ENCODE measurements at places on chromosomes 7 and 10.

- DNase-seq: no peak
Observed at GRCh38 chr10:101566333-101567164, 21.5 kb downstream of the POLL start.

DNA sequence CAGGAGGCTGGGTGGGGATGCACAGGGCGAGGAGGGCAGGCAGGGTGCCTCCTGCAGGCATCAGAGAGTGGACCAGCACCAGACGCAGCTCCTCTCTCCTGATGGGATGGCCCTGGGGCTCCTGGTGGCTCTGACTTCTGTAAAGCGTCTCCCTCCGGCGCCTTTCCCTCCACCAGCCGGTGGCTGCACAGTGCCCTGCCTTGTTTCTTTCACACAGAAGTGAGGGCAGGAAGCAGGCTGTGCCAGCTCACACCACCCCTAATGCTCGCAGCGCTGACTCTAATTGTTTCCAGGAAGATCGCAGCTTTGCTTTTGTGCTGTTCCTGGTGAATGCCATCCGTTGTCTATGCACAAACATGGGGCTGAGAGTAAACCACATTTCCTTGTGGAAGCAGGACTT is 152.3 kb upstream of the LANCL2 start:
- no peak for DNase-seq

DNA sequence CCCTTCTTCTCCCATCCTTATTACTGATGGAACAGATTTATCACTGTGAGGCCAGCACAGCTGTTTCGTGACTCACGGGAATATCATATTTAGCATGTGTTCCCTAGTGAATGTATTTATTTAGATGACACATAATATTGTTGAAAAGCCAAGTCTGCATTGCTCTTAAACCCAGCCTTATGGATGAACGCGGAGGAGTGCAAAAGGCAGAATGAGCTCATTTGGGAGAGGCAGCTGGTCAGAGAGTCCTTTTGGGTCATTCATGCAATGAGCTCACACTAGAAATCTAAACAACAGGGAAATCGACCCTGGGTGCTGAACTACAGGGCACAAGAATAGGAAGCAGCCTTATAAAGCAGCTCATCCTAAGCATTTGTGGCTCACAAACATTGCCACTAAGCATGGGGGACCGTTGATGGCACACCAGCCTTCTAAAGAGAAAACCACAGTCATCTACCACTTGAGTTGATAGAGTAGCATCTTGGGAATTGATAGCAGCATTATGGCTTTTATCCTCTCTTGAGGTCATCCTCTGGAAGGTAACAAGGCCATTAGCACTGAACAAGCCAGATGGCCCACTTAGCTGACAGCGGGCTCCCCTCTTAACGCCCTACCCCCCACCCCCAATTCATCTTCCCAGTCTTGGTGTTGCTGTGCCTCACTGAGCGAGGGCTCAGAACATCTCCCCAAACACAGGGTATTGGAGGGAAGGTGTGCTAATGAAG is 32.9 kb upstream of the SDK1 start:
- no peak for DNase-seq

DNA sequence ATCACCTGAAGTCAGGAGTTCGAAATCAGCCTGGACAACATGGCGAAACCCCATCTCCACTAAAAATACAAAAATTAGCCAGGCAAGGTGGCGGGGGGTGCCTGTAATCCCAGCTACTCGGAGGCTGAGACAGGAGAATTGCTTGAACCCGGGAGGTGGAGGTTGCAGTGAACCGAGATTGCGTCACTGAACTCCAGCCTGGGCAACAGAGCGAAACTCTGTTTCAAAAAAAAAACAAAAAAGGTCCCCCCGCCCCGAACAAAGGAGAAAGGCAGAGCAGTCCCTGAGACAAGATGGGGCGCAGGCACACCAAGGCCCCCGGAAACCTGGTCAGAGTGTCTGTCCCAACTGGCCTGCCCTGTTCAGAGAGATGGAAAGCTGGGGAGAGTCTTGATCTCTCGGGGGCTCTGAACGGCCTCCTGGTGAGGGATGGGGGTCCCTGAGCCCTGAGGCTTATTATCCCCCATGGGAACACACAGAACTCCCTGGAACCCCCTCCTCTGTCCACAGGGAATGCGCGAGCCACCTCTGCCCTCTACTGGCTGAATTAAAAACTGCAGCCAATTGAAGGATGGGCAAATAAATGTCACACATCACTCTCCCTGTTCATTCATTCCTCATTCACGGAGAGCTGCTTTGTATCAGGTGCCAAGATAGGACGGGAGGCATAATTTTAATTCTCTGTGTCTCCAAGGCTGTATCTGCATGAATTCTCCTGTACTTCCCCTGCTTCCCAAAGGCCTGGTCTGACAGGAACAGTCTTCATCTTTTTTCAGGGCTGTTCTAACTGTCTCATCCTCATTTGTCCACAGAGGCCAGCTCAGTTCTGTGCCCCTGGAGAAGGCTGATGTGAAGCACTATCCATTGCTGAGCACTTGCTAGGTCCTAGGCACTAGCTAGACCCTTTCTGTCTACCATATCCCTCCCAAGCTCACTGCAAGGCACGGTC is 28.9 kb downstream of the MAT1A start:
- DNase-seq: peak; percentile 7

GRCh38 chr7:132422502-132423111 is 153.7 kb downstream of the PLXNA4 start:
- DNase-seq: no peak

- no peak for DNase-seq
Observed at GRCh38 chr10:71260622-71261325, 48.4 kb downstream of the UNC5B start.

DNA sequence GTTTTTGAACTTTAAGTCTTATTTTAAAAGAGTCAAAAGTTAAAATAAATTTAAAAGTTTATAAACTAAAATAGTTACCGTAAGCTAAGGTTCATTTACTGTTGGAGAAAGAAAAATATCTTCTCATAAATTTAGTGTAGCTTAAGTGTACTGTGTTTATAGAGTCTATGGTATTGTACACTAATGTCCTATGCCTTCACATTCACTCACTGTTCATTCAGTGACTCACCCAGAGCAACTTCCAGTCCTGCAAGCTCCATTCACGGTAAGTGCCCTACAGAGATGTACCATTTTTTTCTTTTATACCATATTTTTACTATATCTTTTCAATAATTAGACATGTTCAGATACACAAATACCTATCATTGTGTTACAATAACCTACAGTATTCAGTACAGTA is 97.6 kb downstream of the PTN start:
- DNase-seq: no peak

DNA sequence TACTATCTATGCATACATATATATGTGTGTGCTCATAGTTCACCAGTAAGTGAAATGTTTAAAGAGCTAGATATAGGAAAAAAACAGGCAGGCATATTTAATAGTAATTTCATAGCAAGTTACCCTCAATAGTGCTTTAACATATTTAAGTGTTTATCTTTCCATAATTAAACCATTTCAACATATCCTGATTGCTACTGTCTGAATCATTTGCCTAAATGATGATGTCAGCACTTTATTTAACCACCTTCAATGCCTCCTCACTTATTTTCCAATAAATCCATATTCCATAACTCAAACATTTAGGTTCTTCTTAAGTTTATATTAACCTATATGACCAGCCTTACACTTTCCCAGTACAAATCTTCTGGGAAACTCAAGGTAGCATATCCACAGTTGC is 601.1 kb downstream of the ARL4A start:
- DNase-seq: no peak

GRCh38 chr7:155027879-155028278 is 25.0 kb upstream of the PAXIP1 start:
- DNase-seq: no peak

DNA sequence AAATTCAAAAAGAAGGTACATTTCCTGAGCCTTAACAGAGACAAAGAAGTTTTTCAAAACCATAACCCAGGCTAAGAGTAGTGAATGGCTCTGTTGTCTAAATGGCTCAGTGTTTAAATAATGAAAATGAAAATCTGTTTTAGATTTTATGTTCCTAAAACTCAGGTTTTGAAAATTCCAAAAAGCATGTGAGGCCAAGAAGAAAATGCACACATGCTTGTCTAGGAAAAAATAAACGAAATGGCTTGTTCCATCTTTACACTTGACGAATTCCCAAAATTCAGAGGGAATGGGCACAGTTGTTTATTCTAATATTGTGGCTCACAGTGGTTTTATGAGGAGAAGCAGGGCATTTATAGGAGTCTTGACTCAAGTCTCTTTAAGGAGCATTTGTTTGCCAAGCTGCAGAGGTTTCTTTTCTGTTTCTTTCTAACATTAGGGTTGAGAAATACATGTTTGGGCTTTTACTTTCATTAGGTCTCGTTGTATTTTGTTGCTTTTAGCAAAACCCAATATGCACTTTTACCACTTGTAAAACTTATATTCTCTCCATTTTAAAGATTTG is 527.6 kb upstream of the ANKRD30A start:
- no peak for DNase-seq

- no peak for DNase-seq
Observed at GRCh38 chr7:1897076-1897860, 227.2 kb downstream of the ELFN1 start.

- no peak for DNase-seq
Observed at GRCh38 chr10:3400348-3400747, 227.8 kb upstream of the PITRM1 start.

DNA sequence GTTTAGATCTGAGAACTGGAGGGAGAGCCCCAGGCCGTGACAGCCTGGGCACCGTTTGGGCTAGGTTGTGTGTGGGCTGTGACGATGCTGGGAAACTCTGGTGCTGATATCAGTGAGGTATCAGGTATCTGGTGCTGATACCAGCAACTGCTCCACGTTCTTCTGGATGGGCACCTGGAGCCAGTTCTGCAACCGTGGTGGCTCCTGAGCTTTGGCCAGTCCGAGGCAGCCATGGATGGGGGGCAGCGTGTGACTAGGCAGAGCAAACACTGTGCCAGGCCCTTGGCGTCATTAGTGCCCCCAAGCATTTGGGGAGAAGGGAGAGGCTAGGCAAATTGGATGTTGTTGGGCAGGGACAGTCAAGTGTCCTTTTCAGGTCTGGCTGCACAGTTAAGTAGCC is 57.9 kb downstream of the ZNF467 start:
- DNase-seq: no peak

- no peak for DNase-seq
Observed at GRCh38 chr7:133315332-133316040, 62.6 kb downstream of the EXOC4 start.

DNA sequence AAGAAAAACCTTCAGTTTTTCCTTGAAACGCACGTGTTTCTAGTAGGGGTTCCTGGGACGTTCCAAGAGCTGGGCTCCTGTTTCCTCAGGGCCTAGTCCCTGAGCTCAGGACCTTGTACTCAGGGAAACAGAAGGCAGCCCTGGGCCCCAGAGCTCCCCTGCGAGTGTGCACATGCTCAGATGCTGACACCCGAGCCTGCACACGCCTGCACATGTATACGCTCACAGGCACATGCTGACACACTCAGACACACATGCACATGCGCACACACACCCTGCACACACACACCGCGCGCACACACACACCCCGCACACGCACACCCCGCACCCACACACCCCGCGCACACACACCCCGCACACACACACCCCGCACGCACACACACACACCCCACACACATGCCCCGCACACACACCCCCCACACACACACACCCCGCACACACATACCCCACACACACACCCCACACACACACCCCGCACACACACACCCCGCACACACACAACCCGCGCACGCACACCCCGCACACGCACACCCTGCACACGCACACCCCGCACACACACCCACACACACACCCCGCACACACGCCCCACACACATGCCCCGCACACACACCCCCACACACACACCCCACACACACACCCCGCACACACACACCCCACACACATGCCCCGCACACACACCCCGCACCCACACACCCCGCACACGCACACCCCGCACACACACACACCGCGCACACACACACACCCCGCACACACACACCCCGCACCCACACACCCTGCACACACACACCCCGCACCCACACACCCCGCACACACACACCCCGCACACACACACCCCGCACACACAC is 52.2 kb downstream of the CALML3 start:
- DNase-seq: no peak

DNA sequence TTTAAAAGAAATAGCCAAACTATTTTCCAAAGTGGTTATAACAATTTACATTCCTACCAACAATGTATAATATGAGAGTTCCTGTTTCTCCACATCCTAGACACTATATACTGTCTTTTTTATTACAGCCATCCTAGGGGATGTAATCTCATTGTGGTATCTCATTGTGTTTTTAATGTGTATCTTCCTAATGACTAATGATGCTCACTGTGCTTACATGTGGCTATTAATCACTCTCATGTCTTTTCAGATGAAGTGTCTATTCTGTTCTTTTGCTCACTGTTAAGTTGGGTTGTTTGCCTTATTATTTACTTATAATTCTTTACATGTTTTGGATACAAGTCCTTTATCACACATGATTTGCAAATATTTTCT is 71.8 kb downstream of the ZNF438 start:
- DNase-seq: no peak

DNA sequence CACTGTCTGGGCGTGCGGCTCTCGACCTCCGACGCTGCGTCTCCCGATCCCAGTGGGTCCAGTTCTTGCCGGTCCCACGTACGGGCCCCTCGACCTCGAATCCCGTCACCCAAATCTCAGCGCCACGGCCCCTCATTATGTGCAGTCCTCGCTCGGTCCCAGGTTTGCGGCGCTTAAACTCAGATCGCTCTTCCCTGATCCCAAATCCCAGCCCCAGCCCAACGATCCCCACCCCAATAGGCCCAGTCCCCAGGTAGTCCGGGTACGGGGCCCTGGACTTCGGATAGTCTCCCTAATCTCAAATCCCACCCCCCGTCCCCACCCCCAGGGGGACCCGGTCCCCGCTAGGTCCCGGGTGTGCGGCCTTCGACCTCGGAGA is 666 bp downstream of the HNRNPF start:
- DNase-seq: no peak

DNA sequence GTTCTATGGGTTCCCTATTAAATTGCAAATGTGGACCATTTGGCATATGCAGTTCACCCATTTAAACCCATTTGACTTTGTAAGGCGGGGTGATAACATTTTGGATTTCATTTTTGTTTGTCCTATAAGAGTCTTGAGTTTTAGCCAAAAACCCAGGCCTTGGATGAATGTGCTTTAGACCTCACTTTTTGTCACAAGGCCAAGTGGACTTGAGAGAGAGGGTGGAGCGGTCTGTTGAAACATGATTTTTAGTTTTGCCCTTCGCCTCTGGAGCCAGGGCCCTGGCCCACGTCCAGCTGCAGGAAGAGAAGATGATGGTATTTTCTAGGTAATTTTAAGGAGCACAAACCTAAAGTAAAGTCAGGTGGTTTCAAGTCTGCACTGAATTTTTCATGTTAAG is 260.1 kb downstream of the SLC25A13 start:
- DNase-seq: no peak

Data from activated CD4-positive, alpha-beta T cell treated with anti-CD3 and anti-CD28 coated beads, Interleukin-2, amount 50 U/mL, for 24 hours (primary cell).